ENCODE measurements at places on chromosomes 6 and 20.

GRCh38 chr6:53581173-53581773 lies 36.4 kb upstream of the GCLC start:
- DNase-seq: no peak

DNA sequence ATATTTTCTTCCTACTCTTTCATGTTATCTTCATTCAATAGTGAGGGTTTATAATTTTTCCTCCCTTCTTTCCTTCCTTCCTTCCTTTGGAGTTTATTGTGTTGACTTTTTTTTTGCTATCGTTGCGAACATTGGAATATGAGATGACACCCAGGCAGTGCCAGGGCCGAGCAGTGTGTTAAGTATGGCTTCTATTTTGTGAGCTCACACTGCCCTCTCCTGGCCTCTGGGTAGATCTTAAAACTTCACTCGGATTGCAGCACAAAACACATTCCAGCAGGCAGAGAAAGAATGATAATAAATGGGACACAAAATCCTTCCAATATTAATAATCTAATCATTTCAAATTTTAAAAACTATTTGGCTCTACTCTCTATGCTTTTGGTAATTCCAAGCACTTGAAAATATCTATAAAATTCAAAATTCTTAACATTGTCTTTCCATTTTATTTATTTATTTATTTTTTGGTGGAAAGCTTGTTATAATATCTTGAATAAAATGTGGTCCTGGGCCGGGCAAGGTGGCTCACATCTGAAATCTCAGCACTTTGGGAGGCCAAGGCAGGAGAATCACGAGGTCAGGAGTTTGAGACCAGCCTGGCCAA lies 147.4 kb upstream of the OLIG3 start:
- peak; percentile 14 for DNase-seq

DNA sequence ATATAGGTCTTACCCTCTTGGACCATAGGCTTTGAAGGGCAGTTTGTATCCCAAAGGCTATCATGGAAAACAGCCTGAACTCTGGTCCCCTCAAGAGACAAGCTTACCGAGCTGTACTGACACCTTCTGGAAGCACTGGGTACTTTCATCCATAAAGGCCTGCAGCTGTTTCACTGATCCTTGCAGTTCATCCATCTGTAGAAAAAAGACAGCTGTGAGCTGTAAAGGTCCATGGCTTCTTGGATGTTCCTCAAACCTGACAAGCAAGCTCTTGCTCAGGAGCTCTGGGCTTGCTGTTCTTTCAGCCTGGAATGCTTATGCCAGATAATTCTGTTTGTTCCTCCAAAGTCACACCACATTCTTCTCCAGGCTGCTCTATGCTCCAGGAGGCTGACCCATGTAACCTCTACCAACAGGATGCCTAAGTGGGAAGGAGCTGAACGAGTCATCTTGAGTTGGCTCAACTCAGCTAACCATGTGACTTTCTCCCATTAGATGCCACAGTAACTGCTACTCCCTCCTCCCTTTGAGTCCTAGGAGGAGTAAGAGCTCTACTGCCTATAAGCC lies 8.8 kb upstream of the NDRG3 start:
- no peak for DNase-seq

GRCh38 chr6:137155830-137156229 lies 17.6 kb downstream of the IL22RA2 start:
- DNase-seq: no peak

DNA sequence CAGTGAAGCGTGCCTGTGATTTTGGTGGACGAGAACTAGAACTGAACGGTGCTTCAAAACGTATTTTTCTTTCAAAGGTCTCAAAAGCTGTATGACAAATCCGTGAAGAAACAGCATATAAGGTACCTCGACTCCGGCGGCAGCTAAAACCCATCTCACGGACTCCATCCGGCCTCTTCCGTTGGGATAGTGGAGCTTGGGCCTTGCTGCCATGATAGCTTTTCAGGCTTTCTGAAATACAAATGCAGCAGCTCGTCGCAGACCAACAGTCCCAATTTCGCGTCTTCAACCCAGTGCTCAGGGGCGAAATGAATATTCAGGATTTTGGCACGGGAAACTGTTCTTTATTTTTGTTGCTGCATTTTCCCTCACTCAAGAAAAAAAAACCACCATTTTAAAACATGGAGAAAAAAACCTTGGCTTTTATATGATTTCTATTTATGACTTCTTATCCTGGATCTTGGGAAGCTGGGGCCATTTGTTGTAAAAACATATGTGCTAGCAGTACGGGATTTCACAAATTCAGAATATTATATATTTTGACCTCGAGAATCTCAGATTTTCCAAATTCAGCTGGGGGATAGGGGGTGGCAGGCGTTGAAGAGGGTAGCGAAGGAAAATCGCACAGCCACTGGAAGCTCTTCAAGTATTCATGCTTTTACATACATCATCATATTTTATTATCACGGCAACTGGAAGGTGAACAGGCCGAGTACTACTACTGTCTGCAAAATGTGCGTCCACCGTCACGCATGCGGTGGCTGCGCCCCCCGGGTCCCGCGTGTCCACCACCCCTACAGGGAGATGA lies 849 bp downstream of the GSTA4 start:
- DNase-seq: no peak

GRCh38 chr6:168272415-168273325 lies 46.9 kb downstream of the DACT2 start:
- DNase-seq: no peak
